ENCODE measurements at places on chromosomes 2 and 18. TPM values are rescaled to one million over a fixed set of nuclear protein-coding genes. Genes with fewer than 3 reads are reported as not detected.

GRCh38 chr18:55444536-55444935 lies 143.5 kb downstream of the TCF4 start:
- DNase-seq = no peak

GRCh38 chr18:816869-817268 lies 4.8 kb upstream of the YES1 start:
- no peak for DNase-seq

DNA sequence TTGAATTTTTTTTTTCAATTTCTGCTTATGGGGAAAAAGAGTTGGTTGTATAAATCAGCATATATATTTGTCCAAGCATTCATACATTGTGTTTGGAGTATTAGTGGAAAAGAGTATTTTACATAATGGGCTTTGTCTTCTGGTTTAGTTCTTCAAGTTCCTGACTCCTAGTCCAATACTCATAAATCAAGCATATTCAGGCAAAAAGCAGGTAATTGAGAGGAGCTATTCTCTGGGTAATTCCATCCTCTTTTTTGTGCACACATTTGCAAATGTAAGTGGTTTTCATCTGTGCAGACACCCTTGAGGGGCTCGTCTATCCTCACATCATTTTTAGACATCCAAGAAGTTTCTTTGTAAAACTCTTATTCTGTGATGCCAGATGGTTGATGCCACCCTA lies 337.2 kb downstream of the ARHGAP15 start:
- no peak for DNase-seq

DNA sequence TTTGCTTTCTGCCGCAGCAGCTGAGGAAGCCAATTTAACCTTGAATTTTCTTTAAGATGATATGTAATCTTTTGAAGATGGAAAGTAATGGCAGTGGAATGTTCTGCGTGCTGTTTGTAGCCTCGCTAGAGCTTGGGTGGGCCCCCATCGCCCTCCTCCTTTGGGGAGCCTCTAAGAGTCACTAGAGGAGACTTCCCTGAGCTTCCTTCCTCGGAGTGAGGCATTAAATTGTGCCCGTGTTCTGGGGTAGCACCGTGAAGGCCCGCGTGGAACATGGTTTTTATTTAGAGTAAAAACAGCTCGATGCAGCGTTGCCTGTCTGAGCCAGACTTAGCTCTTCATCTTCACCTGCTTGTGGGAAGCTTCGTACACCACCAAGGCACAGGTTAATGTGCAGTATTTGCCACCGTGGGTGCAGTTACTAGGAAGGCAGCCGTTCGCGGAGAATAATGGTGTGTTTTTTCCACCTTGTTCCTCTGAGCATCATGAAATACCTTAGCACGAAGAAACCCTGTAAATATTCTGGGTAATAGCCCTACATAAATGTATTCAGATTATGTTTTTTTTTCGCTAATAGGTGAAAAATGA lies 38.5 kb downstream of the NCK2 start:
- no peak for DNase-seq

DNA sequence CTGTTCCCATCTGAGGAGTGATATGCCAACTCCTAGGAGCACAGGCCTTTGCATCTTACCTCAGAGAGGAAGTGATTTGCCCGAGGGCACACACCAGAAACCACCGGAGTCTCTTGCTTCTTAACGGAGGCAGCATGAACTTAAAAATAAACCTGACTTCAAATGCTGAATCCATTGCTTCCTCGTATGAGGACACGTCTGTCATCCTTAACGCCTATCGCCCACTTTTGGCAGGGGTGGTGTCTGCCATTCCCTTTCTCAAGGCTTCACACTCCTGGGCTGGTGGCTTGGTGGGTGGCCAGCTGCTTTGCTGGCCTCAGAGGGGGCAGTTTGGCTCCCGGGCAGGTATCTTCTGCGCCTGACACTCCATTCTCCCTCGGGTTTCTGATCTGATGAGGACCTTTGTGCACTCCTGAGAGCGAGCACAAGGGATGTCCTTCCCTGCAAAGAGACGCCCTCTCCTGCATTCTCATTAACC lies 1.1 kb upstream of the PREB start:
- DNase-seq = no peak

DNA sequence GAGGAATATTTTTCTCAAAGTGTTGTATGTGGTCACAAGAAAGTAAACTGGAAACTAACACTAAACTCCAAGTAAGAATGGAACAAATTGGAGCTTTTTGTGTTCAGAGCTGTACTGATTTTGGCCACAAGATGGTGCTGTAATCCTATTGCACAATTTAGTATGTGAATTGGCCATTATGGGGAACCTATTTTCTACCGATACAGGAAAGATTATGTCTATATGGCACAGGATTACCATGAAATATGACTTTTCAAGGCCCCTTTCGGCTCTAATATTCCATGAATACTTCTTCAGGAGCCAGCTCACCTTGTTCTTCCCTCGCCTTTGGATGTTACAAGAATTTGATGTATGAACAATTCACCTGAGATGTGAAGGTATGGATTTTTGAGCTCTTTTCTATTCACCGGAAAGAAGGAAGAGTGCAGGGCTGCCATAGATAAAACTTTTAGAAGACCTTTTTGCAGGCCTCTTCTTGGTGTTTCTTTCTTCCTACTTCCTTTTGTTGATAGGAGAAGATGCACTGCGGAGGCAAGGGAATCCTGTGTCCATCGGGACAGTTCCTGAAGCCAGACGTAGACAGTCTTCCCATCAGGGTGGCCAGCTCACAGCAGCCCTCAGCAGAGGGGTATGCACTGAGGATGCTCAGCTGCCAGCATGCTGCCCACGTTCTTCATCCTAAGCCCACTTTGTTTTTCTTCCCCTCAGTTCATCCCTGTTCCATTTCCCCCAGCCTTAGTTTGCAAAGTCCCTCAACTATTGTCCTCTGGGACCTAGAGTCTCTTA lies 13.3 kb downstream of the MRPL44 start:
- DNase-seq = no peak

- no peak for DNase-seq
These were observed 89.2 kb downstream of the STPG4 start for GRCh38 chr2:47065771-47066380.

The DNAJC5G gene
- not detected for polyA plus RNA-seq

The CHRNG gene
- polyA plus RNA-seq = not detected

The WDR12 gene
- polyA plus RNA-seq = 53.6 TPM

The CNGA3 gene
- polyA plus RNA-seq = not detected

The SCYGR4 gene
- not detected for polyA plus RNA-seq

The TPO gene
- not detected for polyA plus RNA-seq

The PCARE gene
- not detected for polyA plus RNA-seq

The ARHGEF33 gene
- 0.14 TPM for polyA plus RNA-seq

The PHLPP1 gene
- polyA plus RNA-seq = 6.5 TPM

The SH3RF3 gene
- polyA plus RNA-seq = 0.21 TPM

Data from A549 (cell line).